Kidney capillary endothelial cell (primary cell): ENCODE measurements at places on chromosomes 3 and 15.

- no peak for DNase-seq
Measured at GRCh38 chr15:51170882-51171633, 76.4 kb upstream of the TNFAIP8L3 start.

GRCh38 chr3:50163572-50164455 lies 8.7 kb downstream of the SEMA3F start:
- DNase-seq = no peak

DNA sequence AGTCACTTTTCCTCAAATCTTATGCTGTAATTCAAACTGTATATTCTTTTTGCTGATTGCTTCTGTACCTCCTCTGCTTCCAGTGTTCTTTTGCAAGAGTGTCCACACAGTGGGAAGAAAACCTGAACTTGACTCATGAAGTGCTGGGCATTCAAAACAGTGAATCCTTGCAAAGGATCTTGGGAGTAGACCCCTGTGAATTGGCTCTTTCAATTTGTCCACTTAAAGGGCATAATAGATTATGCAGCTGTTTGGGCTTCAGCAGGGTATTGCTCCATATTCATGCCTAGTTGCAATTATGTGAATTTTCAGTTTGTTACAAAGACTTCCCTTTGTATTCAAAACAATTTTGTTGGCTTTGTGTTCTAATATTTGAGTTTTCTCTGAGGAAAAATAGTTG lies 11.4 kb downstream of the ZFAND6 start:
- DNase-seq = no peak

- no peak for DNase-seq
Measured at GRCh38 chr3:50341537-50341936, 901 bp upstream of the RASSF1 start.

GRCh38 chr15:80433836-80434235 lies 29.7 kb downstream of the ARNT2 start:
- DNase-seq = no peak

DNA sequence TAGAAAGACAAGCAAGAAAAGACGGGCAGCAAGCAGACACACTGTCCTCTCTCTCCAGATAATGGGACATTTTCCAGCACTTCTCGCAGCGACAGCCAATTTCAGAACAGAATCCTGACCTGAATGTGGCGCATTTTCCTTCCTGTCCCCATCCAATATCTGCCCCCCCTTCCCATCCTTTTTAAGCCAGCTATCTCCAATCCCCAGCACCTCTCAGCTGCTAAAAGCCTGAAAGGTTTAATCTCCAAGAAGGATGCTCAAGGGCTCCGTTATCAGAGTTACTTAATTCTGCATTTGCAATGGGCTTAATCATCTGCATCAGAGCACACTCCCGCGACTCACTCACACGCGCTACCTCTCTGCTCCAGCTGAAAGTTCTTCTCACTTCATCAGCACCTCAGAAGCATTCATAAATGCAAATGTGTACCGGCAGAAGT lies 50.5 kb downstream of the SRGAP3 start:
- no peak for DNase-seq

DNA sequence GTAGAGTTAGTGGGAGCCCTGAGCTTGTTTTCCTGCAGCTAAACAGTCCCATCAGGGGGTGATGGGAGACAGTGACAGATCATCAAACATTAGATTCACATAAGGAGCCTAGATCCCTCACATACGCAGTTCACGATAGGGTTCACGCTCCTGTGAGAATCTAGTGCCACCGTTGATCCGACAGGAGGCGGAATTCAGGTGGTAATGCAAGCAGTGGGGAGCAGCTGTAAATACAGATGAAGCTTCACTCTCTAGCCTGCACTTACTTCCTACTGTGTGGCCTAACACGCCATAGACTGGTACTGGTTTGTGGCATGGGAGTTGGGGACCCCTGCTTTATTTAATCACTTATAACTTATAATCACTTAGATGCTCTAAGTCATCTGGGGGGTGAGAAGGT lies 179.1 kb downstream of the AKAP13 start:
- no peak for DNase-seq

DNA sequence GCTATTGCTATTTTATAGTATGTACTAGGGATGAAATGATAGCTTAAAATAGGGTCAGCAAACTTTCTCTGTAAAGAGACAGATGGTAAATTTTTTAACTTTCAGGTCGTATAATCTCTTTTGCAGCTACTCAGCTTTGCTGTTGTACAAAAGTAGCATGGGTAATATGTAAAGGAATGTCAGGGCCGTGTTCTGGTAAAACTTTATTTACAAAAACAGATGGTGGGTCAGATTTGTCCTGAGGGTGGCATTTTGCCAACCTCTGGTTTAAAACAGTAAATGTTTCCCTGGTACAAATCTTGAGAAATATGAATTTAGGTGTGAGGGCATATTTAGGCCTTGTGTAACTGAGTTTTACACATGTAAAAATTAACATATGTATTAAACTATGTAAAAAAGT lies 18.6 kb downstream of the NMD3 start:
- no peak for DNase-seq

- no peak for DNase-seq
Measured at GRCh38 chr3:169628567-169628966, 34.9 kb downstream of the MECOM start.

DNA sequence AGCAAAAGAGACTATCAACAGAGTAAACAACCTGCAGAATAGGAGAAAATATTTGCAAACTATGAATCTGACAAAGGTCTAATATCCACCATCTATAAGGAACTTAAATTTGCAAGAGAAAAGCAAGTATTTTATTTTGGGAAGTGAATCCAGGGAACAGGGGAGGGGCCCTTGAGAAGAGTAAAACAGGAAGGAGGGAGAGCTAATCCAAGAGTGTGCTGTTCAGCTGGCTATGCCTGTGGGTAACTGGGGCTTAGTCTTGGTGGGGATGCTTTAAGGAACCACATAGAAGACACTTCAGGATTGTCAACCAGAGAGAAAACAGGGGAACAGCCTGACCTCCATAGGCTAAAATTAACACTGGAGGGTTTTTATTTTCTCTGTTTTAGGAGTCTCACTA lies 3.9 kb upstream of the HHLA2 start:
- DNase-seq = no peak

- peak; percentile 7 for DNase-seq
Measured at GRCh38 chr3:127817406-127817841, 4.9 kb downstream of the MGLL start.

- no peak for DNase-seq
Measured at GRCh38 chr3:125000661-125001060, 55.1 kb downstream of the HEG1 start.

- DNase-seq = no peak
Measured at GRCh38 chr3:80285388-80285787, 517.6 kb upstream of the ROBO1 start.
